Epithelial cell of proximal tubule (primary cell): ENCODE measurements at places on chromosomes 6 and 20. TPM values are rescaled to one million over a fixed set of nuclear protein-coding genes. Genes with fewer than 3 reads are reported as not detected.
A peak's percentile ranks its signal among the peaks of the same experiment; 100 is the strongest.

WFDC5 gene
- total RNA-seq, result not detected in 2 replicates

DNA sequence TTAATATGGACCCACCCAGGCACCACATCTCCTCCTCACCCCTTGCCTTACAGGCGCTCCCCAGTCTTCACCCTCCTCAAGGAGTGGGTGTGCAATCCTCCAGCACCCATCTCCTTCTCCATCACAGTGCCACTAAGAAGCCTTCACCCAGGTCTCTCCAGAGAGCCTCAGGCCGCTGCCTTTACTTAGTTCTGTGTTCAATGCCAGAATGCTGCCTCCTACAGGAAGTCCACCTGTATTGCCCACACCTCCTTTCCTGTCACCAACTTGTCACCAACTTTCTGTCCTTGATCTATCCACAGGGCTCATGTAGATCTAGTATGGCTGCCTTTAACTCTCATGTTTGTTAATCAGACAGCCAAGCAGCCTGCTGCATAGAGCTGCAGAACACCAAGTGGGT, 586 bp upstream of the LST1 start:
- no peak for DNase-seq

- no peak for DNase-seq
These were observed 208.2 kb downstream of the COL12A1 start for GRCh38 chr6:74997646-74998045.

CAP2 gene
- total RNA-seq, result 5.5 and 12.7 TPM in 2 replicates

DNA sequence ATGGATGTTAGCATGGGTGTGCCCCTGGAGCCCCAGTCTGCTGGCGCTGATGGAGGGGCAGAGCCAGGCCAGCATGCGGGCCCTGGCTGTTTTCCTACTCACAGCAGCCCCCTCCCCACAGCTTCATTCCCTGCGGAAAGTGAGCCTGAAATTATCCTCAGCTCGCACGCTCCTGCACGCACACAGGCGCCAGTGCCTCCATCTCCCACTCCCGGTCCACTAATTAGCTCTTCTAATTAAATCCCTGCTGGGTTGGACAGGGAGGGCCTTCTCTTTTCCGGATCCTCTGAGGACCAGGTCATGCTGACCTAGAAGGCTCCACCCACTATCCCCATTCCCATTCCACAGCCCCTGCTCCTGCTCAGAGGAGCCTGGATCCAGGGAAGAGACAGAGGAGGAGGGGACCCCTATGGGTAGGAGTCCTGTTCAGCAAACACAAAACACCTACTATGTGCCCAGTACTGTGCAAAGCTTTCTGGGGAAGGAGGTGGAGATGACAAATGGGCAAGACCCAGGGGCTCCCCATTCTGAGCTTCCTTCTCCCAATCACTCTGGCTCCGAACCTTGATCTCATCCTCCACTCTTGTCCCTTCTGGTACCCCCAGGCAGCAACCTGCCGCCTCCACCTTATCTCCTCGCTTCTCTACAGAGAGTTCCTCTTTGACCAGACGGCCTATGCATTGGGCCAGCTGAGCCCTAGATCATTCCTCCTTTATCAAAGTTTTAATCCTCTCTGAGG, 70.2 kb upstream of the CCDC167 start:
- no peak for DNase-seq

DNA sequence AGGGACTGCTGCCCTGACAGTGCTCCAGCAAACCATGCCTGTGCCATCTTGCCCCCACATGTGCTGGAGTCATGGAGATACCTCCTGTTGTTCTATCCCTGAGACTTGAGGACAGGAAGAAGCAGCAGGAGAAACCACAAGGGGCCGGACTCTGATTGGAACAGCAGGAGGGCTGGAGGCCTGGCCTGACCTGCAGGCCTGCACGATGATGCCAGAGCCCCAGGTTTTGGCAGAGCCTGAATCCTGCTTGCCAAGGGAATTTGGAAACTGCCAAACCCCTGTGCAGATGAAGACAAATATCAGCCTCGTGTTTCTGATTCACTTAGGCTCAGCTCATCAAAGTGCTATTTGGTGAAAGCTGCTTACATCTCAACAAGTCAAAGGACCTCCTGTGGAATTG, 177.6 kb downstream of the MAFB start:
- DNase-seq, result no peak

DNA sequence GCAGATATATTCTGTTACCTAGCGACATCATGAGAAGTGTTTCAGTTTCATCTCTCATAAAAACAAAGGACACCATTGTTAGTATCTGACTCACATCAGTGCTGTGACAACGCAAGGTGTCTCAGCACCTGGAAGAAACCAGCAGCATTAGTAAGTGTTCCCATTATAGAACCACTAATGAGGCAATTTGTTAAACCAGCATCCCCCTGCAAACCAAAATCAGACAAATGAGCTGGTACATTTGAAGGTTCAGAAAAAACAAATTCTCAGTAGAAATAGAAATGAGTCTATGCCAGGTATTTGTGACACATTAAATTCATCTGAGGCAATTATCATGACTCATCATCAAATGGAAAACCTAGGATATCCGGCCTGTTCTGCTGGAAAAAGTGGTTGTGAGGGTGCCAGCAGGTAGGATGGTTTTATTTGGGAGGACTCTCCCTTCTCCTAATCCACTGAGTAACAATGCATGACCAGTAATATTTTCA, 151.7 kb downstream of the TMEM200A start:
- no peak for DNase-seq

LBP gene
- not detected in 2 replicates for total RNA-seq

SMLR1 gene
- not detected in 2 replicates for total RNA-seq

GRCh38 chr6:22801831-22802230, 232.5 kb downstream of the HDGFL1 start:
- no peak for DNase-seq

- DNase-seq, result peak; percentile 37
These were observed 214.6 kb upstream of the CNR1 start for GRCh38 chr6:88380618-88381288.

PGBD1 gene
- 5.2 and 7.1 TPM in 2 replicates for total RNA-seq

DNA sequence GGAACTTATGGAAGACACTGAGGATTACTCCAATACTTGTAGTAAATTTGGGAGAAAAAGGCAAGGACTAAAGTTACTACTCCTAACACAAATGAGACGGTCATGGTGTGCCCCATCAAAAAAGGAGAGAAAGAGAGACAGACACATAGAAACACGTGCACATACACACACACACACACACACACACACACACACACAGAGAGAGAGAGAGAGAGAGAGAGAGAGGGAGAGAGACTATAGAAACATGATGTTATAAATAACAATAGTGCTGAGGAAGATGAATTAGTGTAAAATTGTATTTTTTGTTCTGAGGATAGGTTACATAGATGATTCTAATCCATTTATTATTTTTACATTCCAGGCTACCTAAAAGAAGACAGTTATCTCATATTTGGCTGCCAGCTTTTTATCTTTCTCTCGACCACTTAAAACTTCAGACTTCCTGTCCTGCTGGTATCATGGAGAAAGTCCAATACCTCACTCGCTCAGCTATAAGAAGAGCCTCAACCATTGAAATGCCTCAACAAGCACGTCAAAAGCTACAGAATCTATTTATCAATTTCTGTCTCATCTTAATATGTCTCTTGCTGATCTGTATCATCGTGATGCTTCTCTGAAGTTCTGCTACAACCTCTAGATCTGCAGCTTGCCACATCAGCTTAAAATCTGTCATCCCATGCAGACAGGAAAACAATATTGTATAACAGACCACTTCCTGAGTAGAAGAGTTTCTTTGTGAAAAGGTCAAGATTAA, 10.5 kb downstream of the PLN start:
- no peak for DNase-seq

THEMIS gene
- total RNA-seq, result not detected in 2 replicates

DNA sequence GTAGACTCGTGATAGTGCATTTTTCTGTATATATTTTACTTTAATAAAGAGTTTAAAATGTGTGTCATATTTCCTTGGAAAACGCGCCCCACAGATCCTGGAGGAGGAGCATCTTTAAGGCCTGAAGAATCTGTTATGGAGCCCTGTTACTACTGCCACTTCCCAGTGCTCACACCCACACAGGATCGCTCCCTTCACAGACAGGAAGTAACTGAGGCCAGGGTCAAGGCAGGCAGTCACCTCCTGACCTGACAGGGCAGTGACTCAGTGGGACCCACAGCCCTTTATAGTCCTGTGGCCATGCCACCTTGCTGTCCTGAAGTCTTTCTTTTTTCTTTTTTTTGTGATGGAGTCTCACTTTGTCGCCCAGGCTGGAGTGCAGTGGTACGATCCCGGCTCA, 9.0 kb downstream of the RRBP1 start:
- no peak for DNase-seq

DNA sequence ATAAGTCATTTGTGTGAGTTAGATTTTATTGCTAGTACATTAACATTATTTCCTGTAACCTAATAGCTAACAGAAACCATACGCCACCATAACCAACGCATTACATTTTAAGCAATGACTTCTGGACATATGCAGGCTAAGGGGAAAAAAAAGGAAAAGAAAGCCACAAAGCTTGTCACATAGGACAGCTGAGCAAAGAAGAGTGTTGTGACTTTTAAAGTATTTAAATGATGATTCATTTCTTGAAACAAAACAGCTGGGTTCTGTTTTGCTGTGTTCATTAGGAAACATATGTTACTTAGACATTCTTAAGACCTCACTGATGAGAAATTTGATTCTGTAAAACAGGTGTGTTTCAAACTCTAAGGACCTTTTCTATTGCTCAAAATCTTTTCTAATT, 171.4 kb downstream of the COL9A1 start:
- no peak for DNase-seq

GRCh38 chr6:123745895-123746294, 57.8 kb upstream of the NKAIN2 start:
- DNase-seq, result peak; percentile 33

GRCh38 chr6:32984622-32985389, 16.4 kb downstream of the BRD2 start:
- DNase-seq, result peak; percentile 44

DNA sequence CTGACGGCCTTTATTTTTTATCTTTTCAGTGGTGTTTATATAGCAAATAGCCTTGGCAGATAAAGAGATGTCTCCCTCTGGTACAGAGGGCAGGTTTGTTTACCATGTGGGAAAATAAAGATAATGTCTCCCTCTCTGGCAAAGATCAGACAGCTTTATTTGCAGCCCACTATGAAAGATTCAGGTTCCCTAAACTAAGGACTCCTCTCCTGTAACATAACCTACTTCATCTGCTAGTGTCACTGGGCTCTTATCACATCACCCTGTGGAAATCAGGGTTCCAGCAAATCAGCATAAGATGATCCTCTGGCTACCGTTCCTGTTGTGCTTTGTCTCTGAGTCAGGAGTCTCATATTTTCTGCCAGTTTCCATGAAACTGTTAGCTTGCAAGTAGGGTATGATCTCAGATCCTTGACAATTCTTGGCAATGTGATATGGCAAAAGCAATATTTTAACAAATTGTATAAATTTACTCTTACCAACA, 3.1 kb downstream of the FBXL4 start:
- DNase-seq, result no peak

DNA sequence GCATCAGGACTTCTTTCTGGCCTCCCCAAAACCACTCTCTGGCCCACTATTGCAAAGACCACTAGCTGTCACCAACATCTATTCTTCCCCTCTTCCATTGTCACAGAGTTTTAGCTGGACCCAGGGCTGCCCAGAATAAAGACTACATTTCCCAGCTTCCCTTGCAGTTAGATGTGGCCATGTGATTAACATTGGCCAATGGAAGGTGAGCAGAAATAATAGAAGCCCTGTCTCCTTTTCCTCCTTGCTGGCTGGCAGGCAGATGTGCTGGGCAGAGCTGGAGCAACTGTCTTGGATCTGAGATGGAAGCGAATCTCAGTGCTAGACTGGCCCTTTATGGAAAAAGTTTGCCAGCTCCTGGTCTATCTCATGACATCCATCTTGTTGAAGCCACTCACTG, 97.0 kb downstream of the KCNB1 start:
- no peak for DNase-seq

- no peak for DNase-seq
These were observed 375.5 kb downstream of the HACE1 start for GRCh38 chr6:104484191-104484590.

SEL1L2 gene
- not detected in 2 replicates for total RNA-seq

GRCh38 chr6:143337201-143337949, 113.1 kb downstream of the ADAT2 start:
- DNase-seq, result no peak

PNRC1 gene
- 12.7 and 62.6 TPM in 2 replicates for total RNA-seq

DNA sequence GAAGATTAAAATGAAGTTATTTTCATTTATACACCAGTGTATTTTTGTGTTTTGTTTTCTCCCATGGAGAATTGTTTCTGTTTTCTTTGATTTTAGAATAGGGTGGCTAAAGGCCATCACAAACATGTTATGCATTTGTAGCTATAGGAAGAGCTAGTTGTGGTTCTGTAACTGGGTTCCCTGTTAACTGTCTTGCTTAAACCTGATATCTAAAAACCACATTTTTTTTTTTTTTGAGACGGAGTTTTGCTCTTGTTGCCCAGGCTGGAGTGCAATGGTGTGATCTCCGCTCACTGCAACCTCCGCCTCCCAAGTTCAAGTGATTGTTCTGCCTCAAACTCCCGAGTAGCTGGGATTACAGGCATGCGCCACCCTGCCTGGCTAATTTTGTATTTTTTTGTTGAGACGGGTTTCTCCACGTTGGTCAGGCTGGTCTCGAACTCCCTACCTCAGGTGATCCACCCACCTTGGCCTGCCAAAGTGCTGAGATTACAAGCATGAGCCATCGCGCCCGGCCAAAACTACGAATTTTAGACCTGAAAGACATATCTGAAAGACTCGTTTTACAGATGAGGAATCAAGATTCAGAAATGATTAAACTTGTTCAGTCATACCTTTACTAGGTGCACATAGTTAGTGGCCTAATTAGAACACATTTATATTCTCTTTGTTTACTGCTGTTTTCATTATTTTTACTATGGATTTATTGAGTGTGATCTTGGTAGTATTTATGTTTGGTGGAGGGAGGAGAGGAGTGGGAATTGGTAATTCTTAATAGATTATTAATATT, 18.0 kb downstream of the SCAF8 start:
- DNase-seq, result no peak

C6orf141 gene
- total RNA-seq, result 8.2 and 11.6 TPM in 2 replicates

SAPCD1 gene
- total RNA-seq, result 0.94 and 4.4 TPM in 2 replicates

DNA sequence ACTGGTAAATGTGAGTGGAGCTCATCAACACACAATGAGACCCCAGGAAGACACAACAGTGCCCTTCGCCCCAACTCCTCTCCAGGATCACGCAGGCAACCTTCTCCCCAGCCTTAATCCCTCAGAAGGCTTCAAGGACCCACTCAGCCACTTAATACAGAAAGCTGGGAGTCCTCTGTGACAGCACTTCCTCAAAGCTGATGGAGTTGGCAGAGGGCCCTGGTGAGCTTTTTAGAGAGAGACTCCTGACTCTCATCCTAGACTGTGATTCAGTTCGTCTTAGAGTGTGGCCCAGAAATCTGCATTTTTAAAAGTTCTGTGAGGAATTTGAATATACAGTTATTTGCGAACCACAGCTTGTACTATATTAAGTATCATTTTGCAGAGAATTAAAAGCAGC, 187.7 kb downstream of the UST start:
- DNase-seq, result no peak

RAET1L gene
- total RNA-seq, result 1.5 and 3.1 TPM in 2 replicates

GRCh38 chr6:163790266-163790840, 375.8 kb downstream of the QKI start:
- no peak for DNase-seq
